Stimulated activated CD4-positive, alpha-beta T cell treated with anti-CD3 and anti-CD28 coated beads, Interleukin-12 subunit alpha, Interleukin-12 subunit beta, amount 100 ng/mL, for 48 hours (primary cell): ENCODE measurements at places on chromosomes 1 and 21.

GRCh38 chr21:36980280-36981048 lies 14.0 kb upstream of the HLCS start:
- no peak for DNase-seq

DNA sequence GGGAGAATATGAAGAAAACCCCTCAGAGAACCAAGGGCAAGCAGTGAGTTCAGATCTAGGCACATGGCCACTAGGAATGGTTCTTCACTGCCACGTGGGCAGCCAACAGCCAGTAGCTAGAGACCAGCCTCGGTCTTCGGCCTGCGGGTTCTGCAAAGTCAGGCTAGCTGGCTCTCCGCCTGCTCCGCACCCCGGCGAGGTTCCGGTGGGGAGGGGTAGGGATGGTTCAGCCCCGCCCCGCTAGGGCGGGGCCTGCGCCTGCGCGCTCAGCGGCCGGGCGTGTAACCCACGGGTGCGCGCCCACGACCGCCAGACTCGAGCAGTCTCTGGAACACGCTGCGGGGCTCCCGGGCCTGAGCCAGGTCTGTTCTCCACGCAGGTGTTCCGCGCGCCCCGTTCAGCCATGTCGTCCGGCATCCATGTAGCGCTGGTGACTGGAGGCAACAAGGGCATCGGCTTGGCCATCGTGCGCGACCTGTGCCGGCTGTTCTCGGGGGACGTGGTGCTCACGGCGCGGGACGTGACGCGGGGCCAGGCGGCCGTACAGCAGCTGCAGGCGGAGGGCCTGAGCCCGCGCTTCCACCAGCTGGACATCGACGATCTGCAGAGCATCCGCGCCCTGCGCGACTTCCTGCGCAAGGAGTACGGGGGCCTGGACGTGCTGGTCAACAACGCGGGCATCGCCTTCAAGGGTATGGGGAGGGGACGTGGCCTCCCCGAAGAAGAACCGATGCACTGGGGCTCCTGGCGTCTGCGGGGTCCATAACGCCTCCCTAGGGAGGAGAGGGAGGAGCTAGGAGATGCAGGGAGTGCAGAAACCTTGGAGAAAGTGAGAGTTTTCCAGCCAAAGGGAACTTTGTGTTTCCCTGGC lies at the start of gene CBR1:
TSS of gene CBR1 (plus strand) at position 312 of the 871 bp plus-strand sequence. CDS start at position 404, 92 bp downstream.
- DNase-seq = peak; percentile 85

DNA sequence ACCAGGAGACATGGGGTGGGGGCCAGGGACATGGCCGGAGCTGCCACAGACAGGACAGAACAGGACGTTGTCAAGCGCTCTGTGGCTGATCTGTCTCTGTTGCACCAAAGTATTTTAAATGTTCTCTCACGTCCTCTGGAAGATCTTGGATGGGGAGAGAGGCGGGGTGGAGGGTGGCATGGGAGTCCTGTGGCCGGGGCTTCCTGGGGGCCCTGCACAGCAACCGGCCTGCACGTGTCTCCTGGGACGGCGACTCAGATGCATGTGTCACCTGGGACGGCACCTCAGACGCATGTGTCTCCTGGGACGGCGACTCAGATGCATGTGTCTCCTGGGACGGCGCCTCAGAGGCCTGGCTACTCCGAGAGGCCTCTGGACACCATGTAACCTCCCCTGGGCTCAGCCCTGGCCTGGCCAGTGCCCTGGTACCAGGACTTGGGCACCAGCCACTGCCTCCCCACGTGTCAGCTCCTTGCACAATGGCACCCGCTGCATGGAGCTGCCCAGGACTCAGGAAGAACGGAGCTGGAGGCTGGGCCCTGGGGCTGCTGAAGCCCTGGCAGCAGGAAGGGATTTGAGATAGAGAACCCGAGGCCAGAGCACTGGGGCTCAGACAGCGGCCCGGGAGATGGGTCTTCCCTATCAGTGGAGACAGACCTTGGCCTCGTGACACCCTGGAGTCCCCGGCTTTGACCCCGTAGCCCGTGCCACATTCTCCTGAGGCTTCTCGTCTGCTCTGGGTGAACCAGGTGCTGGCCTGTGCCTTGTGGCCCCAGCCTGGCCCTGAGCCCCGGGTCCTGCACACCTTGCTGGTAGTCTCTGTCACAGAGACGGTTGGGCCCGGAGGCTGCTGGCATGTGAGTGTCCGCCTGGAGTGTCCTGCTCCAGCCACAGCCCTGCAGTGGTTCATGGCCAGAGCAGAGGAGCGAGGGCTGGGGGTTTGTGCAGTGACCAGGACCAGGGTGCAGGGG lies 14.7 kb upstream of the SLC19A1 start:
- no peak for DNase-seq

- no peak for DNase-seq
These were observed 27.8 kb downstream of the IGFN1 start for GRCh38 chr1:201218409-201218808.

DNA sequence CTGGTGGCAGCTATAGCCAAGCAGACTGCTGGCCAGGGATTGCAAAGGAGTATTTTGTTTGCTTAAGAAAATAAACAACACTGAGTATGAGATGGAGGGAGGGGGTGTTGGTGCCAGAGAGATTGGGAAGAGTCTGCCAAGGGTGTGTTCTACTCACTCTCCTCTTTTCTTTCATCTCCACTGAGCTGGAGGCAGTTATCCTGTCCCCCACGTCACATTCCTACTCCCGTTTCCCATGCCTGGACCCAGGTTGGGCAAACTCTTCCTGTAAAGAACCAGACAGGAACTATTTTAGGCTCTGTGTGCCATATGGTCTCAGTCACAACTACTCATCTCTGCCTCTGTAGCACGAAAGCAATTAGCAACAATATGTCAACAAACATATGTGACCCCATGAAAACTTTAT lies 1.4 kb upstream of the IL24 start:
- no peak for DNase-seq

DNA sequence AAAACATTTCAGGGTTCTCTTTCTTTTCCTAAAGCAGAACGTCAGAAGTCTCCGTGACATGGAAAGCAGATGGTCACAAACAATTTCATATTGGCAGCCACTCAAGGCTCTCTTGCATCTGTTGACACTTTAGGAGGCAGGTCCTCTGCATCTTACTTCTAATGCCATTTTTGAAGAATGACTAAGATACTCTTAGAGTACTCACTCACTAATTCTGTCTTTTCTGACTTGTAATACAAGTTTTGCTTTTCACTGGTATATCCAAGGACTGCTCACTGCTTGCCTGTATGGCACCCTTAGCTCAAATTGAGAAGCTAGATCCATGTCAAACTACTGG lies 68.3 kb downstream of the PRRX1 start:
- no peak for DNase-seq

DNA sequence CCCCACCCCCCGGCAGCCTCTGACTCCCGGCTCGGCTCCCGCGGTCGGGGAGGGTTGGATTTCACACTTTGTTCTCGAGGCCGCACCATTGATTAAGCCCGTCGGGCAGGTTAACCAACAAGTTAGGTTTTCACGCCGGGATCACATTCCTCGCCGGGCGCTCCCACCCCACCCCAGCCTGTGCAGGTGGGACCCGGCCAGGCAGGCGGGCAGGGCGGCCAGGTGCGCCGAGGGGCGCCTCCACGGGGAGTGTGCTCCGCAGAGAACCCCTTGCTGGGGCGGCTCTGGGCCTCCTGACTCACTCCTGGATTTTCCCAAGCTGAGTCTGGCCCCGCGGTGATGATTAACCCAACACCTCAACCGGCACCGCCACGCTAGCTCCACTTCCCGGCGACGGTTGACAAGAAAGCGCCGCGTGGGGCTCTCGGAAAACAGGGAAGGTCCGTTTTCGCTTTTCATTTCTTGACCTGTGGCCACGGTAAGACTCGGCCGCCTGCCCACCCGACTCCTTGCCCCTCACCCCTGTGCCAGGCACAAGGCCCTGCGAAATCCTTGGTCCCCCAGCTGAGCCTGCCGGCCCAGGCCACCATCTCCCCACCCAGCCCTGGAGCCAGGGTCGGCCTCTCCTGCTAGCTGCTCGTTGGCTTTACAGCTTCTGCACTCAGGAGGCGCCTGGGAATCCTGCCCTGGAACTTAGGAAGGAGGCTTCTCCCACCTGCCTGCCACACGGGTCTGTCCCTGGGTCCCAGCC lies 8.8 kb upstream of the TTLL10 start:
- no peak for DNase-seq

DNA sequence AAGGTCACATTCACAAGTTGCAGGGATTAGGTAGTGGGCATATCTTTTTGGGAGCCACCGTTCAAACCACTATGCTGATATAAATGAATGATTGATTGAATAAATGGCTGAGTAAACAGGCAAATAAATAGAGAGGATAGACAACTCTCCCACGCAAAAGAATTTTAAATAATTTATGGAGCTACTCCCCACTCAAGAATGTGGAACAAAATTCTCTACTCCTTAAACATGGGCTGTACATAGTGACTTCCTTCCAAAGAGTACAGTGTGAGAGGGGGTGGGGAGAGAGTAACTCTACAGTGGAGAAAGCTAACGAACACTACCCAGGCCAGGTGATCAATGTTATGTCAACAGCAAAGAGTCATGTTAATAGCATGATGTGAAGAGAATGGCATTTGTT lies 40.7 kb downstream of the KRTAP19-8 start:
- no peak for DNase-seq

- DNase-seq = no peak
These were observed 21.9 kb upstream of the XPR1 start for GRCh38 chr1:180609643-180610555.

DNA sequence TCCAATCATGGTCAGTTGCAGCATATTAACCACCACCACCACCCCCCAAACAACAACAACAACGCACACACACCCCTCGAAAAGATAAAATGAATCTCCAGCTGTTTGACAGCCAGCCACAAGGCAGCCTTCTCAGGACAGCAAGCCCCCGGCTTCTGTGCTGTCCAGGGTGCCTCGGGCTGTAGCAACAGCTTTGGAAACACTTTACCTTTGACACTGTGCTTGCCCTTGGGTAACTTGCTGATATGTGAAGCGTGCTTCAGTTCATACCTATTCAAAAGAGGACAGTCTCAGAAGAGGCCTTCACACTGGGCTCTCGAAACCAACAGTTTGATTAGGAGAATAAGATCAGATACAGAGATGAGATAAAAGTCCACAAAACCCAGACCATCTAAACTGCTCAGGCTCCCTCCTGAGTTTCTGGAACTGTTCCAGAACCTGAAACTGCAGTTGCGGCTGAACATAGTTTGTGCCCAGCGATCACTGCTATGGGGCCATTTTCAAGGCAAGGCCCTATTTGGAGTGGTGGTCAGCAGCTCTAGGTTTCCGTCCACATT lies 44.9 kb downstream of the PARP1 start:
- DNase-seq = no peak

DNA sequence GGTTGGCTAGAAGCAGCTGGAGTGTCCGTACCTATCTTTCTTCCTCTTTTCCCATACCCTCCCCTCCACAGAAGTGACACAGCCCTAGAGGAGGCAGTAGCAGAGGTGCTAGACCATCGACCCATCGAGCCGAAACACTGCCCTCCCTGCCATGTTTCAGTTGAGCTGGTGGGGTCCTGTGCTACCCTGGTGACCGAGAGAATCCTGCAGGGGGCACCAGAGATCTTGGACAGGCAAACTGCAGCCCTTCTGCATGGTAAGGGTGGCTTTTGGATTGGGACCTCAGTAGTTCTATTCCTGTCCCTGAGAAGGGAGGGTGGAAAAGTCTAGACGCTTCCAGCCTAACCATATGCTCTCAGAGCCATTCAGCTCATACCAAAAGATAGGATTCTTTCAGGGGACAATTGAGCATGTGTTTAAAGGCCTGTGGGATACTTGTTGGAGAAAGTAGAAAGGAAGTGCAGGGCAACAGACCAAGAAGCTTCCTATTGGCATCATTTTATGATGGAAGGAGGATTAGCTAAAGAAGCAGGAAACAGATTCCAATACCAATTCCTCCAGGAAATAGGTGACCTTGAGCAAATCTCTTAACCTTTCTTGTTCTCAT lies 11.7 kb upstream of the BNIPL start:
- DNase-seq = peak; percentile 77

GRCh38 chr1:24886241-24886640 lies 43.8 kb downstream of the RUNX3 start:
- no peak for DNase-seq

- no peak for DNase-seq
These were observed 20.7 kb downstream of the PHC2 start for GRCh38 chr1:33410091-33410701.

- DNase-seq = peak; percentile 75
These were observed 182.6 kb downstream of the VAV3 start for GRCh38 chr1:107782217-107782845.

DNA sequence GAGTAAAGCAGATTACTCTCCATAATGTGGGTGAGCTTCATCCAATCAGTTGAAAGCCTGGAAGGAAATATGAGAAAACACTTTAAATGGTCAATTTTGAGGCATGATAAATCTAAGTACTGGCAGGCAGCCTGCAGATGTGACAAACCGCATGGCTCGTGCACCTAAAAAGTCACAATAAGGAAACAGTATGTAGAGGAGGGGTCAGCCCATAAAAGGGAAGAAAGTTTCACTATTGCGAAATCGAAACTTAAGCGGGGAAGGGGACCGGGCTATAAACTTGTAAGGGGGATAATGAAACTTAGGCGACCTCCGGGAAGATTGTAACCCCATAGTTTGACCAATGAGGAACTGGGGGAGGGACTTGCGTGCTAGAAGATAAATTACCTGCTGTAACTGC lies 109.8 kb downstream of the PLPPR4 start:
- no peak for DNase-seq

DNA sequence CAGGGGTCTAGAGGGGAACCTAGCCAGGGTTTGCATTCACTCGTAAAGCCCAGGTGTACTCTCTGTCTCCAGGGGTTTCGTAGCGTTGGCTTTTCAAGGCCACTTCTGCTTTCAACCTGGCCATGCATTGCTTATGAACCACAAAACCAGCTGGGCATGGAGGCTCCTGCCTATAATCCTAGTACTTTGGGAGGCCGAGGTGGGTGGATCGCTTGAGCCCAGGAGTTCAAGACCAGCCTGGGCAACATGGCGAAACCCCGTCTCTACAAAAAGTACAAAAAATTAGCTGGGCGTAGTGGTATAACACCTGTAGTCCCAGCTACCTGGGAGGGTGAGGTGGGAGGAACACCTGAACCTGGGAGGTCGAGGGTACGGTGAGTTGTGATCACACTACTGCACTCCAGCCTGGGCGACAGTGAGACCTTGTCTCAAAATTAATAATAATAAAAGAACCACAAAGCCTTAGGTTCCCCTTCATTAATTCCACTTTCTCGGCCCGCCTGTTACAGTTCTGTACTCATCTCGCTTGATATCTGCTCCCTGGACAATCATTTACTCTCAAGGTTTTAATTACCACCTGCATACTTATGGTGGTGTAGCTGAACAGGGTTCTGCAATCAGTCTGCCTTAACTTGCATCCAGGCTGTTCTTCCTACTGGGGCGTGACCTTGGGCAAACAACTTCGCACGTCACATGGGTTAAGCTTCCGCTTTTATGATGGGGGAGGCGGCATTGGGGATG lies 6.1 kb downstream of the SLC16A4 start:
- DNase-seq = no peak
